ENCODE measurements at places on chromosomes 3 and 15.
A peak's percentile ranks its signal among the peaks of the same experiment; 100 is the strongest.

DNA sequence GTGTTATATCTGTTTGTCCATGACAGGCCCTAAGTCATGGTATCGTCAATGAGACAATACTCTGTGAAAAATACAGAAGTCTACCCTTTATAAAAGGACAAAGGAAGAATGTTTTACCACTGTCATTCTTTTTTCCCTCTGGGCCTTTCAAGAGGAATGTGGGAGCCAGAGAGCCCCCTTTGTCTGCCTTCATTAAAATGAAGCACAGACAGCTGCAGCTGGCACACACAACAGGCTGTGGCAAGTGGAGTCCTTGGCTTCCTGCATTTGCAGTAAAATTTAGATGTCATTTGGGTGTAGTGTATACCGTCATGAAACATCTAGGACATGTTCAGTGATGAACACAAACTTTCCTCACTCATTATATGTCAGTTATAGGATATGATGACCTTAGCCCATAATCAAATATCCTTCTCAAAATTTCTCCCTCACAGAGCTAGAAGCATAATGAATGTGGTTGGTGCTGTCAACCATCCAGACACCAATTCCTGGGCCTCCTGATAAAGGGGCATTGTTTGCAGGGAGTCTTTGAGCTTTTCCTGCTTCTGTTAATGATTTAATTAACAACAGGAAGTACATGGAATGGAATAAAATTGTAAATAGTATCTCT, 76.4 kb downstream of the DHX36 start:
- DNase-seq: no peak

- DNase-seq: no peak
These were observed 34.6 kb upstream of the MUC13 start for GRCh38 chr3:124969190-124969589.

GRCh38 chr3:52428151-52429005, 16.5 kb downstream of the SEMA3G start:
- DNase-seq: peak; percentile 53

DNA sequence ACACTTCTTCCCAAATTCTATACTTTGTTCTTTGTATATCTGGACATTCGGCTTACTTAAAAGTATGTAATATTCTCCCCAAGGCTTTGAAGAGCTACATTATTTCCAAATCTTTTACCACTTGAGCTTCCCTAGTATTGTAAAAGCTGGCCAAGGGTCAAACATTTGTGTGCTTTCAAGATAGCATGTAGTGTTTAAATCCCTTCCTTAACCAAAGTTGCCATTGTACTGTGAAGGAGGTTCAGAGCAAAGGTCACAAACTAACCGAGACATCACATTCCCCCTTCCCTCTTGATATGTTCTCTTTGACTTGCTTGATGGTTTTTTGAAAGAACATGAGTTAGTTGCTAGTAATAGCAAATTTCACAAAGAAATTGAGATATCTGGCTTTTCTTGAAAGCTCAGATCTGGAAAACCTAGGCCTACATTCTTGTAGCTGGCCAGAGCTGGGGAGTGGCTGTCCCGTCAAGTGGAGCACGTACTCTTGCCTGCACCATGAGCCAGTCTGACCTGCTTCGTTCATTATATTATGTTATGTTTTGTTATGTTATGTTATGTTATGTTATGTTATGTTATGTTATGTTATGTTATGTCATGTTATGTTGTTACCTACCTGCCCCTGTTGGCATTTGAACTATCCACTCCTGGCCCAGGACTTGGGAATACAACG, 60.2 kb downstream of the FILIP1L start:
- no peak for DNase-seq

GRCh38 chr15:39508536-39508935, 72.3 kb upstream of the THBS1 start:
- no peak for DNase-seq
